ENCODE measurements at places on chromosomes 1 and 21.

DNA sequence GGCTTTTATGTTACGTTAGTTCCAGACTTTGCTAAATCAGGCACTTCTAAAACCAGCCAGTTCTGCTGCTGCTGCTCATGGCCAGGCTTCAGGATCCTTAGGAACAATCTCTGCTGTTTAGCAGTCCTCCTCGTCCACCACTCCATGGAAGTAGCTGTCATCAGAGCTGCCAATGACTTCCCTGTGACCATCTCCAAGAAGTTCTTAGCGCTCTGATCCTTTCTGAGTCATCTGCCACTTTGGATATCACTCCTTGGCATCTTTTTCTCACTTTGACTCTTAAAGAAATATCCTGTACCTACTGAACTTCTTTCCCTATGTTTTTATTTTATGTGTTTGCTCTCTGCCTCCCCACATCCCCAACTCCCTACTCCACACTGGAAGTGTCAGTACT, 14.7 kb upstream of the IRF2BP2 start:
- no peak for DNase-seq

DNA sequence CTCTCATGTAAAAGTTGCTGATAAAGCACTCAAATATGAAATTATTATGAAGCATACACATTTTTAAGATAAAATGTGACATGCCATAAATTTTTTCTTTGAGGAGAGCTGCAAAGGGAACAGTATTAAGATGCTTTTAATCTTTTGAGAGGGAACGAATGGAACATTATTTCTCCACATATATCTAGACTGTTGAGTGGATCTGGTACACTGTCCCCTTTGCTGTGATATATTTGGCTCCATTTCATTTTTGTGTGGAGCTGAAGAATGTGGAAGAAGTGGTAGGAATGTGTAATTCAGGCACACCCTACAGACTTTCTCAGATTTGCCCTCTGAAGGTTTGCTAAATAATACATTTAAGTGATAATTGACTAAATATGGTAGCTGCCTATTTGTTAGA, 31.7 kb downstream of the PGM1 start:
- DNase-seq, result no peak

DNA sequence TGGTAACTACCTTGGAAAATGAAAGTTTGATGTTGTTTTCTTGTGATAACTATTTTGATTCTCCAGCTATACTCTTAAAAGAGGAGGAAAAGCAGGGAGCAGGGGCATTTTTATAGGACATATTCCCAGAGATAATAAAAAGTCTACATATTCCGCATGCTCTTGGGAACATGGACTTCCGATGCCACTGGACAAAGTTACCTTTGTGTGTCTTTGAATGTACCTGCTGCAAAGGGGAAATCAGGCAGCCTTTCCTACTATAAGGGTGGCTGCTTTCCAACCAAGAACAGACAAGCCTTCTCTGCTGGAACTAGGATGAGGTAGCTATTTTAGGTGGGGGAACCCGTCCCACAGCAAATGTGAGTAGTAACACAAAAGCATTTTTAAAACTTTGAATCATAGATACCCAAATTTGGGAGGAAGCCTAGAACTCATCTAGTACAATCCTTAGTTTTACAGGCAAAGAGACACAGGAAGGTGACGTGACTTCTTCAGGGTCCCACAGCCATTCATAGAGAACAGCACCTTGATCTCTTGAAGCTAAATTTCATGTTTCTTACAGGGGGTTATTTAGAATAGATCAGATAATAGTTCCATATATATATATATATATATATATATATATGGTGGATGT, 179.9 kb downstream of the FASLG start:
- DNase-seq, result no peak

GRCh38 chr1:48688102-48688760, 88.5 kb downstream of the BEND5 start:
- no peak for DNase-seq

DNA sequence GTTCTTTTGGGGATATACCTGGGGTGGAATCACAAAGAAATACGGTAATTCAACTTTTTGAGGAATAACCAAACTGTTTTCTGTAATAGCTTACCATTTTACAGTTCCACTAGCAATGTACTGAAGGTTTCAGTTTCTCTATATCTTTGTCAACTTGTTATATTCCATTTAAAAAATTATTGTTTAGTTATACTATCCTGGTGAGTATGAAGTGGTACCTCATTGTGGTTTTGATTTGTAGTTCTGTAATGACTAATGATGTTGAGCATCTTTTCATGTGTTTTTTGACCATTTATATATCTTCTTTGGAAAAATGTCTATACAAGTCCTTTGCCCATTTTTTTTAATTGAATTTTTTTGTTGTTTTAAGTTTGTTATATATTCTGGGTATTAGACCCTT, 39.4 kb downstream of the MAST2 start:
- no peak for DNase-seq

- no peak for DNase-seq
Observed at GRCh38 chr1:226407199-226407496, 745 bp downstream of the PARP1 start.

DNA sequence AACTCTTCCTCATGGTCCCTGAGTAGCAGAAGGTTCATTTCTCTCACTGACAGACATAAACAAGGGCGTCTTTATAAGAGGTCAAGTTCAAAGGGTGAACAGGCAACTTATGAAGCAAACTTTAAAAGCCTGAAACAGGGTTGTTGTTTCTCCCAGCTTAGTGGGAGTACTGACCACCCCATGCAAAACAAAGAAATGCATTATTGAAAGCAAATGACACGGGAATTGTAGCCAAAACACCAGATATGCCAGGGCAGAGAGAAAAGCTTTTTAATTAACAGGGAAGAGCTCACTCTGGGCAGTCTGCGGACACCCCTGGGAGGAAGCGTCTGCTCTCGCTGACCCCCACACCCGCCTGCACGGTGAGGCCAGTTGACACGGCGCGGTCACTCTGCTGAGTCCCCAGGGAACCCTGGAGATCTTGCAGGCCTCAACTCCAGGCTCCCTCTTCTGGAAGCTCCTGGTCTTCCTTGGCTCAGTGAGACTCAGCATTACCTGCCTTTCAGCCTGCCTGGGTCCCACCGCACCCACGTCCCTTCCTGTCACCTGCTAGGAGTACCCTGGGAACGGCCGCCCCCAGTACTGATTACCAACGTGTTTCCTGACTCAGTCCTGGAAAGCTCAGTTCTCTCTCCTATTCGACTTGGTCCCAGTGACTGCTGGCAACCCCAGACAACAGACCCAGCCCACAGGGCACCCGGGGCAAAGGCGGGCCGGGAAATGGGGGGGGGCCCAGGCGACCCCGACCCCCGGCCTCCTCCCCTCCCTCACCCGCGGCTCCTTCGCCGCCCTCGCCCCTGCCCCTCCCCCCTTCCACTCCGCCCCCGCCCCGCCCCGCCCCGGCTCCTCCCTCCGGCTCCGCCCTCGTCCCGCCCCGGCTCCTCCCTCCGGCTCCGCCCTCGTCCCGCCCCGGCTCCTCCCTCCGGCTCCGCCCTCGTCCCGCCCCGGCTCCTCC, 972 bp downstream of the CFAP410 start:
- no peak for DNase-seq

- no peak for DNase-seq
Observed at GRCh38 chr21:25188677-25189079, 418.6 kb downstream of the MRPL39 start.

- DNase-seq, result no peak
Observed at GRCh38 chr1:75506976-75507375, 103.9 kb downstream of the SLC44A5 start.

- no peak for DNase-seq
Observed at GRCh38 chr1:178912597-178912996, 41.7 kb upstream of the ANGPTL1 start.

- DNase-seq, result no peak
Observed at GRCh38 chr1:55926906-55927471, 652.4 kb downstream of the PLPP3 start.

- no peak for DNase-seq
Observed at GRCh38 chr1:92447976-92448375, 38.7 kb downstream of the GFI1 start.

GRCh38 chr1:178932552-178932906, 61.7 kb upstream of the ANGPTL1 start:
- no peak for DNase-seq

DNA sequence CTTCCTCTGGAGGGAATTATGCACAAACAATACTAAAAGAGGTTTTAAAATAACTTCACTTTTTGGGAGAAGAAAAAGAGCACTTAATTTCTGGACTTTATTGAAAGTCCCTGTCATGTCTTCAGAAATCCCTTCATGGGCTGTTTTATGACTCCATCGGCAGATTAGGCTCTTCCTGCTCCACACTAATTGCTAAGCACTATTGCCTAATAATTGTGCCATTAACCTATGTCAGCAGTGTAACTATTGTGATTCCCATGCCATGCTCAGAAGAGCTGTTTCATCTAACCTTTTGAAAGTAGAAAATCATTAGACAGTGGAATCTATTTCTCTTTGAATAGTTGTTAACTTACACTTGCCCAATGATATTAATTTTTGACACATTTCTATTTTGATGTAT, 489.3 kb upstream of the RUNX1 start:
- DNase-seq, result no peak

DNA sequence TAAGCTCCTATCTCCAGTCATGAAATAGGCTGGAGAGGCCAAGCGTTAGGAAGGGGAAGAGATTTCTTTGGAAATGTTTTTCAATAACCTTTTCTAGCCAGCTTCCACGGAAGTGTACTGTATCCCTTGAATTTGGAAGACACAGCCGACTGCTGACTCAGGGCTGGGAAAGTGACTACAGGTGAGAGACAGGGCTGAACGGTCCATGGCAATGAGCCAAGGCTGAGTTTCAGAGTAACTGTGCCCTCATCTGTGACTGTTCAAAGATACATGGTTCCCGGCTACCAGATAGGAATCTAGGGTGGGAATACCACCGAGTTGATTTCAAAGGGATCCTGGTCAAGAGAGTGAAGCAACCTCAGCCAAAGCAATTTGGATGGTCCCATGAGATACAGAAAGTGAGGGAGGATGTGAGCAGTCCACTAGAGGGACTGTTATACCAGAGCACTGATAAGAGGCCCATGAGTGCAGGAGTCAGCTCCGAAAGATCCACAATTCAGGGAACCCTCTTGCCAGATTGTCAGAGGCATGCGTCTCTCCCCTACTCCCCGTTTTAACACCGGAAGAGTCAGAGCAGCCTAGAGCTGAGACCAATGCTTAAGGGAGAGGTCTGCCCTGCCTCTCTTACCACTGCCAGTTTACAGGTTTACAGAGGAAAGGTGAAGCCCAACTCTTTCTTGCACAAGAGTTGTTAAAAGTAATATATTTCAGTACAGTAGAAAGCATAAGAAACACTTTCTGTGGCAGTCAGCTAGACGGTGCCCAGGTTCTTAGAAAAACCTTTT, 3.2 kb upstream of the KRTAP19-8 start:
- no peak for DNase-seq

Measured in stimulated activated CD8-positive, alpha-beta memory T cell treated with anti-CD3 and anti-CD28 coated beads, Interleukin-7, amount 100 ng/mL, for 1 hour (primary cell).